ENCODE measurements at places on chromosomes 2 and 18.

GRCh38 chr2:154952346-154952980 is 254.0 kb downstream of the KCNJ3 start:
- DNase-seq = no peak

GRCh38 chr2:219446101-219446504 is 11.5 kb downstream of the SPEG start:
- no peak for DNase-seq

GRCh38 chr2:173045181-173045580 is 30.5 kb upstream of the MAP3K20 start:
- no peak for DNase-seq

DNA sequence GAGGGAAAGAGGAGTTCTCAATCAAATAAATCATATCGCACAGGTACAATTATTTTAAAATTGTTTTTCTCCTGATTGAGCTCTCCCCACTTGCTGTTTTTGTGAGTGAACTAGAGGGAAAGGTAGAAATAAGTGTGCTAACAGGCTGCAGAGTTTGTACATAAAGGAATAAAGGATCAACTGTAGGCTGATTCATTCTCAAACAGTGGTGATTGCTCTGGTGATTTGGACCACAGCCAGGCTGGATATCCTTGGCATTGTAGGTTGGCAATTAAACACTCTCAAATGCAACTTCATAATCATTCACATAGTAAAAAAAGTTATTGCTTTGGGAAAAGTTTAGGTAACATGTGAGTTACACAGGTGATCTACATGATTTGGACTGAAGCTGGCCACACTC is 29.8 kb downstream of the LRP1B start:
- no peak for DNase-seq

- no peak for DNase-seq
These were observed 110.9 kb downstream of the INHBB start for GRCh38 chr2:120456867-120457266.

DNA sequence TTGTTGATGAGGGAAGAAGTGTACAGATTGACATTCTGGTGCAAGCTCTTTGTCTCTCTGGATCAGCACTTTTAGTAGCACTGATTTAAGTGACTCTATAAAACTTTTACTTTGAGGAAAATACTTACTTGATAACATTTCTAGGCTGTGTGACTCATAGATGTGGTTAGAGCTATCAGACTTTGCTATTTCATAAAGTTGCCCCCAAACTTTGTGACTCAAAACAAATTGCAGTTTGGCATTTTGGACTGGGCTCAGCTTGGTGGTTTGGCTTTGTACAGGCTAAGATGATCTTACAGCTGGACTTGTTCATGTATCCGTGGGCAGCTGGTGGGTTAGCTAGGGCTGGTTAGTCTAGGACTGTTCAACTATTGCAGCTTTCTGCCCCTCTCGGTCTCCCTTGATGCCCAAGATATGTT is 42.1 kb upstream of the GLS start:
- DNase-seq = no peak

GRCh38 chr2:166372046-166372445 is 3.7 kb downstream of the SCN9A start:
- DNase-seq = no peak

GRCh38 chr2:241412144-241412543 is 56.1 kb downstream of the FARP2 start:
- no peak for DNase-seq

DNA sequence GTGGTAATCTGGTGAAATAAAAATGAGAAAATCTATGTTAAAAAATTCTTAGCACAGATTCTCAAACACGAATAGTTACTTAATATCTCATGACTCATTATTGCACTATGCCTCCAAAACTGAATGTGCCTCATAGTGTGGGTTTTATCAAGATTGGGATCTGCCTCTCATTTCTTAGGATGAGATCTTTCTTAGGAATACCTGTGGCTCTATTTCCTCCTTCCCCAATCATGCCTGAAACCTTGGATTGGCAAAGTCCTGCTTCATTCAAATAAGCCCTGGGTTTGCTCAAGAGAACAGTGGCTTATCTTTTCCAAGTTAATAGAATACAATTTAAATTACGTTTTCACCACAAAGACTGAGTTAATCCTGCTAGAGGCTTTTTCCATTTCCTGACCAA is 100.3 kb downstream of the DPP10 start:
- no peak for DNase-seq

GRCh38 chr18:60248336-60249330 is 123.9 kb downstream of the MC4R start:
- no peak for DNase-seq

DNA sequence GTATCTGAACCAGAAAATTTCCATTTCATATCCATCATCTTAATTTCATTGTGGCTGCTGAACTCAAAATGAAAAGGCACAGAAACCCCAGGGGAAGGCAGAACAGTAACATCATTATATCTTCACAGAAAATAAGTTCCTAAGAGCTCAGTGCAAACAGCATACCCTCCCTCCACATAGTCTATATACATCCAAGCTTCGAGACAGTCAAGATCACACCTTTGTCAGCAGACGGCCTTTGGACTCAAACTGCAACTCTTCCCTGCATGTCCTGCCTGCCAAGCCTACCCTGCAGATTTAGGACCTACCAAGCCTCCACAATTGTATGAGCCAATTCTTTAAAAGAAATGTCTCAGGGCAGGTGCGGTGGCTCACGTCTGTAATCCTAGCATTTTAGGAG is 502.1 kb downstream of the SUCLG1 start:
- no peak for DNase-seq

DNA sequence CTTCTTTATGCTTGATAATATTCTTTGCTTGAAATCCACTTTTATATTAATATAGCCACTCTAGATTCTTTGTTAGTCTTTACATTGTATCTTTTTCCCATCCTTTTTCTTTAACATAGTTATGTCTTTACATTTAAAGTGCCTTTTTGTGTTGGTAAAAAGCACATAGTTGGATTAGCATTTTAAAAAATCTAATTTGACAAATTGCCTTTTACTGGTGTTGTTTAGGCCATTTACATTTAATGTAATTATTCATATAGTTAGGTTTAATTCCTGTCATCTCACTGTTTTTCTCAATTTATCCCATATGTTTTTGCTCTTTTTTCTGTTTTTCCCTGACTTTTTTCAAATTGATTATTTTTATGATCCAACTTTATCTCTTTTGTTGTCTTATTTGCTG is 93.2 kb downstream of the BCL2L11 start:
- no peak for DNase-seq

GRCh38 chr2:222213049-222213448 is 85.7 kb downstream of the PAX3 start:
- no peak for DNase-seq

- DNase-seq = no peak
These were observed 219.8 kb downstream of the DPP10 start for GRCh38 chr2:114661971-114662939.

GRCh38 chr2:8193686-8194615 is 487.9 kb upstream of the ID2 start:
- no peak for DNase-seq

GRCh38 chr2:63882395-63883105 is 40.9 kb downstream of the UGP2 start:
- DNase-seq = no peak

GRCh38 chr2:58508006-58508405 is 266.9 kb upstream of the FANCL start:
- DNase-seq = no peak

GRCh38 chr2:37833423-37833822 is 91.7 kb upstream of the RMDN2 start:
- DNase-seq = no peak

- no peak for DNase-seq
These were observed 13.1 kb downstream of the TYMS start for GRCh38 chr18:670522-670921.

GRCh38 chr2:139992078-139992477 is 1211.9 kb upstream of the NXPH2 start:
- DNase-seq = no peak

DNA sequence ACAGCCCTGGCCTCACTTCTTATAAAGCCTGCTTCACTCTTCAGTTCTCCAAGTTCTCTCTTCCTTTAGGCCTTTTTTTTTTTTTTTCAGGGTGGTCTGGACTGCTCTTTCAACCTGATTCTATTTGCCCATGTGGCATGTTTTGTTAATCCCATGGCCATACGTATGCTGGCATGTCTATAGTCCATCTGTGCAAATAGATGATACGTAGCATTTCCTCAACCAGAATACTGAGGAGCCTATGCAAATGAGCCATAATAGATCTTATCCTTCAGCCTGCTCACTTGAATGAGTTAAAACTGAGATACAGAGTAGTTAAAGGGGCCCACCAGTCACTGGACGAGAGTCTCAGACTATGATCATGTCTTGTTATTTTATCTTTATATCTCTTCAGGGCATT is 265.2 kb upstream of the CXCR4 start:
- DNase-seq = no peak

- DNase-seq = no peak
These were observed 83.3 kb downstream of the MALT1 start for GRCh38 chr18:58754544-58755068.

DNA sequence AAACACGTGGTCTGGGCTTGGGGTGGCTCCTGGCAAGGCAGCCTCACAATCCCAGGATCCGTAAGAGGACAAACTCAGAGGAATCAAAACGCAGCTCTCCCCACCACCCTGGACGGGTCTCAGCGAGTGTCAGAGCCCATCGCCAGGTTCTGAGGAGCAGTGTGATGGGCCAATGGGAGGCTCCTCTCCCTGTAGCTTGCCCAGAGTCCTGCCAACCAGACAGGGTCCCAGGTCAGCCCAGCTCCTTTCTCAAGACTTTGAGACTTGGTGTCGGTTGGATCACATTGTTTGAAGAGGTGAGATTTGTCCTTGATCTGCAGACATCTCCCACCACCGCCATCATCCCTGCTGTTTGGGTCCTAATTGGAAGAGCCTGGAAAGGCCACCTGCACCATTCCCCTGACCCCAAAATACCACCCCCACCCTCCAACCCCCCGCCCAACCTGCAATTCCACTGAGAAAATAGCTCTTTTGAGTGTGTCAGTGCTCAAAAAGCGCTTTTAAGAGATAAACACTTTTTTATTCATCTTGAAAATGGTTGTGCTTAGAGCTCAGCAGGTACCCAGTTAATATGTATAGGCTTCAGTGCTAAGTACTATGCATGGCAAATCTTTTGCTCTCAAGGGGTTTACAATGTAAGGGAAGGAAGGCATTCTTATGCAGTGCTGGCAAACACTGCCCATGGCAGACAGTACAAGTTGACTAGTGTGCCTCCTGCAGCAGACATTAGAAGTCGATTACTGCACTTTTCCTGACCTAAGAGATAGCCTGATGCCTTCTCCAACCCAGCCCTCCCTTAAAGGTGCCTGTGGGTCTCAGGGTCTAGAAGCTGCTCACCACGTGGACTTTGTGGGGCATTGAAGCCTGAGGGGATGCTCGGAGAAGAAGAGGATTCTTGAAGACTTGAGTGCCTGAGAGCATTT is 50.6 kb downstream of the GLI2 start:
- no peak for DNase-seq

GRCh38 chr2:2271469-2271941 is 59.6 kb downstream of the MYT1L start:
- DNase-seq = no peak

- DNase-seq = no peak
These were observed 214.1 kb downstream of the RDH14 start for GRCh38 chr2:18346344-18346743.

DNA sequence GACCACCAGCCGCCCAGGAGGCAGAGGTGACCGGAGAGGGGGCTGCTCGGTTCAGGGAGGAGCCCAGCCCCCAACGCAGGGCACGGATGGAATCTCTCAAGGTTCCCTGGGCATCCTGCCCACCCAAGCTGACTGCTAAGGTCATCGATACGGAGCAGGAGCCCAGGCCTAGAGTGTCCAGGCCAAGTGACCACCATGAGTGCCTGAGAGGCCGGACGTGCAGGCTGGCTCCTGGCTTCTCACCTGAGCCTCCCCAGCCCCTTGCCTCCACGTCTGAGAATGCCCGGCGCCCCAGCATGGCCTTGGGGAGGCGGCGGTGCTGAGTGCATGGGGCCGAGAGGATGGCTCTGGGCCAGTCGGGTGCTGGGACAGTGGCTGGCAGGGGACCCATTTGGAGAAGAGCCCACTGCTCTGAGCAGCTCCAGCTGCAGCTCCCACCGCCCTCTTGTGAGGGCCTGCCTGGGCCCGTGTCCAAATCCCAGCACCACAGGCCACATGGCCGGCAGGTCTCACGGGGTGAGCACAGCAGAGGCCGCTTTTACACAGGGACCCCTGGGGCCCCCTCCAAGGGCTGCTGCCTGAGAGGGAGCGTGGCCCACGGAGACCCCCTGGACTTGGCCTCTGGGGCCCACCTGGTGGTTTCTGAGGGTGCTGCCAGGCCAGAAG is 102.8 kb upstream of the CTDP1 start:
- no peak for DNase-seq

DNA sequence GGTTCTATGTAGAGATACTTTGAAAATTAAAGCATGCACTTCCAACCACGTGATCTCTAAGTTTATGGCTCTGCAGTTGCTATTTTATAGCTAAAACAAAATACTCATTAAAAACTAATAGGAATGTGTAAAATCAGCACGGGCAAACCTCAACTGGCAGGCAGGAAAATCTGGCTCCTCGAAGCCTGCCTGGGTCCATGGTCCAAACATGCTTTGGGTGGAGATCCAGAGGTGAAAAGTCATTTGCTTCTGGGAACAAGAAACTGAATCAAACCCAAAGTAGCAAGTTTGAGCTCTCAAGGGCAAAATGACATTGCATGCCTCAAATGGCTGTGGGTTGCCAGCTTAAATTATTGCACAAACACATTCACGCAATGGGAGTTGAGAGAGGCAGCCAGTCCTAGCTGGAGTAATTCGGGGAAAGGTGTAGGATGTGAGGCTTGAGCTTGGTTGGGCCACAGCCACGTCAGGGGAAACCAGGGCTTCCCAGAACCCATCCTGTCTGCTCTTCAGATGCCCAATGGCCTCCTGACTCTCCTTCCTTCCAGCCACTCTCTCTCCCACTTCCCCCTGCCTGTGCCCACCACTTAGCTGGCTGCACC is 75.2 kb upstream of the LCLAT1 start:
- no peak for DNase-seq

DNA sequence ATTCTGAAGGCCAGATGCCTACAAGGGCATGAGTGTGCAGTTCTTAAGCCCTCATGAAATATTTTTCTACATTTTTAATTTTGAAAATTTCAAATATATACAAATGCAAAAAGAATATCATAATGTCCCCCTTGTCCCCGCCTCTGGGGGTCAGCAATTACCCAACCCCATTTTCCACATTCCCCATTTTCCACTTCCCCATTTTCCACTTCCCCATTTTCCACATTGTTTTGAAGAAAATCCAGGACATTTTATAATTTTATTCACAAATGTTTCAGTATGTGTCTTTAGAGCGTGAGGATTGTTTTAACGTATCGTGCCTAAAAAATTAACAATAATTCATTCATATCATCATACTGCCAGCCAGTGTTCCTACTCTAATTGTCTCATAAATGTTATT is 403.6 kb upstream of the RAB6C start:
- no peak for DNase-seq
